ENCODE measurements at places on chromosomes 5 and 9. TPM values are rescaled to one million over a fixed set of nuclear protein-coding genes. Genes with fewer than 3 reads are reported as not detected.

Gene MCTP1
- 1.4 TPM for polyA plus RNA-seq

- DNase-seq, result no peak
These were observed 33.0 kb downstream of the SLC9A3 start for GRCh38 chr5:491119-491855.

DNA sequence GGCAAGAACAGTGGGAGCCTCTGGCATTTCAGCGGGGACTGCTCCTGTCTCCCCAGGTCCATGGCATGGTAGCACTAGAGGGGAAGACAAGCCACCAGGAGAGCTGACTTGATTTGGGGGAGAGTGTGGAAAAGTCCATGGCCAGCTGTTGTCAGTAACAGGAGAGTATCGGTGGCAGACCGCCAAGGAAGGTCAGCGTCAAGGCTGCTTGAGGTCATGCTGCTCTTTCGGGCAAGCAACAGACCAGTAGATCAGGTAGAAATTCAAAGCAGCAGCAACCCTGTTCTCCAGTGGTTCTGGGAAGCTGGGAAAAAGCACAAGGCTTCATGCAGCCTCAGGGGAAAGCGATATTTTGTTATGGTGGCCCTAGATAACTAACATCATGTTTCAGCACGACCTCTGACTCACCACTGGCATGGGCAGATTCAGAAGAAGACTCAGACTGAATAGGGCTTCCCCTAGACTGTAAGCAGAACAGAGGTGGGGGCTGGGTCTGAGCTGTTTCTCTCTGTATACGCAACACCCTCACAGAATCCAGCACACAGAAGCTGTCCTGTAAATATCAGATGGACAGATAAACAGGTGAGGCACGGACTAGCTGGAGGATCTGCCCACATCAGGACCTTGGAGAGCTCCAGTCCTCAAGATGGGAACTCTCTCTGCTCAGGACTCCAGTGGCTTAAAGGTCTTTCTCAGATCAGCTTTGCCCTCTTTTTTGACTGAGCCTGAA, 35.2 kb upstream of the PLEKHG4B start:
- no peak for DNase-seq

GRCh38 chr9:13524245-13524644, 244.8 kb upstream of the MPDZ start:
- DNase-seq, result no peak

Gene NR5A1
- polyA plus RNA-seq, result not detected

DNA sequence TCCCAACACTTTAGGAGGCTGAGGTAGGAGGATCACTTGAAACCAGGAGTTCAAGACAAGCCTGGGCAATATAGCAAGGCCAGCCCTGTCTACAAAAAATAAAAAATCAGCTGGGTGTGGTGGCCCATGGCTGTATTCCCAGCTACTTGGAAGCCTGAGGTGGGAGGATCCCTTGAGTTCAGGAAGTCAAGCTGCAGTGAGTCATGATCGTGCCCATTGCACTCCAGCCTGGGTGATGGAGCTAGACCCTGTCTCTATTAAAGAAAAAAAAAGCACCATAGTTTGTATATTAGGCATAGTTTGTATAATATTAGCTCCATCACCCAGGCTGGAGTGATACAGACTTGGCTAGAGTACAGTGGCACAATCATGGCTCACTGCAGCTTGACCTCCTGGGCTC, 9.6 kb upstream of the NME5 start:
- peak; percentile 19 for DNase-seq

DNA sequence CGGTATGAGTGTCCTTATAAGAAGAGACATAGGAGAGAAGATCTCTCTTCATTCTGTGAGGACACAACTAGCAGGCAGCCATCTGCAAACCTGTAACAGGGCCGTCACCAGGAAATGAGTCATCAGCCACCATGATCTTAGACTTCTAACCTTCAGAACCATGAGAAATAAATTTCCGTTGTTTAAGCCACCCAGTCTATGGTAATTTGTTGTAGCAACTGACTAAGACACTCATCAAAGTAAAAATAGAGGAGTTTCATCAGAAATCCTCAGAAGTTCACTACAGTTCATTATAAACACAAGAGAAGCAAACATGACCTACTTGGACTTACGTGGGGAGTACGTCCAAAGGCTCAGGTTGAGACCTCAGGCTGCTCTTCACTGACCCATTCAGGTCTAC, 357.7 kb downstream of the SEMA5A start:
- no peak for DNase-seq

GRCh38 chr5:148826739-148827070, 294 bp downstream of the ADRB2 start:
- DNase-seq, result no peak

DNA sequence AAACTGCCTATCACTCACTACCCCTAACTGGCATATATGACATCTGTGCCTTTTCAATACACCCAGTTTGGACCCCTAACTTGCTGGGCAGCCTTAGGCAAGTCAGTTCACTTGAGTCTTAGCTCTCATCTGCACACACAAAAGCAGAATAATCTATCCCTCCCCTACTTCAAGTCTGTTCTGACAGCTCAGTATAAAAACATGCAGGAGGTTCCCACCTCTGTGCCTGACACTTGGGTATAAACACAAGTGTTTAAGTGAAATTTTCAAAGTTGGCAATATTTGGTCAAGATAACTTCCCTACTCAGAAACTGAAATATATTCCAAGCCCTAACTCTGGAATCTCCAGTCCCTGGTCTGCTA, 12.6 kb downstream of the HNRNPH1 start:
- DNase-seq, result no peak

Gene GALNT12
- polyA plus RNA-seq, result 0.12 TPM

Gene PCDHGB5
- polyA plus RNA-seq, result 1.4 TPM

Gene ERGIC1
- 116 TPM for polyA plus RNA-seq

Gene CAMK2A
- 19.4 TPM for polyA plus RNA-seq

- peak; percentile 72 for DNase-seq
These were observed 136.9 kb downstream of the SIL1 start for GRCh38 chr5:139061274-139061673.

Gene TAF11L5
- not detected for polyA plus RNA-seq

- DNase-seq, result no peak
These were observed 32.7 kb downstream of the GRIA1 start for GRCh38 chr5:153523211-153523610.

- DNase-seq, result no peak
These were observed 8.7 kb upstream of the TMEM141 start for GRCh38 chr9:136782452-136782851.

Gene NAA35
- 13.7 TPM for polyA plus RNA-seq

- DNase-seq, result no peak
These were observed 1.1 kb upstream of the SMC2 start for GRCh38 chr9:104092875-104093600.

Gene KIF20A
- 0.07 TPM for polyA plus RNA-seq

- DNase-seq, result no peak
These were observed 132.1 kb downstream of the PALM2AKAP2 start for GRCh38 chr9:109912082-109912582.

Gene SLC46A2
- polyA plus RNA-seq, result not detected

Gene FGF1
- polyA plus RNA-seq, result 1.00 TPM

Gene TAF11L10
- polyA plus RNA-seq, result not detected

Gene UHRF2
- 13.3 TPM for polyA plus RNA-seq

DNA sequence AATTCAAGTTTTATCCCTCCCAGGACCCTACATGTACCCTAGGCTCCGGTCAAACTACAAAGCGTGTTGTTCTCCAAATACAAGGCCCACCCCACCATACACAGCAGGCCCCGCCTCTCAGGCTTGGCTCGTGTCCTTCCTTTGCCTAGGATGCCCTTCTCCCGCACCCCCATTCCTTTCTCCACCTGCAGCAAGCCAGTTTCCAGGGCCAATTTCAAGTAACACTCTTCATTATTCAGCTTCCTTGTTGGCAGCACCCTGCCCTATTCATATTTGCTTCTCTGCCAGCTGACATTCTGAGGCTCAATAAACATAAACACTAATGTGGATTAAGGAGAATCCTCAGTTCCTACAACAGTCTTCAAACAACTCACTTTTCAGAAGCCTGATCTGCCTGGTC, 31.7 kb downstream of the EPB41L4B start:
- no peak for DNase-seq

Gene RABL6
- 75.4 TPM for polyA plus RNA-seq

Gene GRM6
- not detected for polyA plus RNA-seq

- DNase-seq, result no peak
These were observed 90.6 kb downstream of the FBXO4 start for GRCh38 chr5:42015681-42016080.

Gene SLC6A19
- polyA plus RNA-seq, result 0.03 TPM

GRCh38 chr5:78361631-78361993, 1.2 kb downstream of the SCAMP1 start:
- no peak for DNase-seq

GRCh38 chr5:126988021-126988569, 42.3 kb downstream of the MARCHF3 start:
- no peak for DNase-seq

DNA sequence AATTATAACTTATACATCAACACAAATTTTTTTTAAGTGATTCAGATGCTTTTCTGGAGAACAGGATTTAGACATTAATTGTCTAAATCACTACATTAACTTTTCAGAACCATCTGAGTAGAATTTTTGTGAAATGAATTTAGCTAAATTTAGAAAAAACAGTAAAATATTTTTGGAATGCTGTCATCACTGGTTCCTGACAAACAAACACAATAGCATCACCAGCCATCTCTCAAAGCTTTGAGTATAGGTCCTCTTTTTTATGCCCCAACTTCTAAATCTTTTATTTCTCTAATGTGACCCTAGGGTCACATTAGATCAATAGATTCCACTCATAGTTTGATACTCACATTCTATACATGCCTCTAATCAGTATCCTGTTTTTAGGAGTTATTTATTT, 104.6 kb downstream of the PRR16 start:
- DNase-seq, result no peak

DNA sequence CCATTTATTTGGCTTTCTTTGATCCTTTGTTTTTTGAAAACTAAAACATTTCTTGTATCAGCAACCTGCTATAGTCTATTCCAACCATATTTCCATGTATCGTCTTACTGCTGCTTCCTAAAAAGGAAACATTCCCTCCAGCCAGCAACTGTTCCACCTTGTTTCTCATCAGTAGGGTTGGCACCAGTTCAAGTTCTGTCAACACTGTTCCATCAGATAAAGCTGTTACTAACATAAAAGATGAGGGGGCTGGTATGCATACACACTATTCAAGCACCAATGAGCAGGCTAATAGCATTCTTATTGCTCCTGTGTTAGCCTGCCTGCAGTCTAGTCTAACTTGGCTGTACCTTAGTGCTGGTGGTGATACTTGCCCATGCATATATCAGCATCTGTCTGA, 178.3 kb downstream of the CWC27 start:
- DNase-seq, result no peak

GRCh38 chr5:59577485-59577884, 316.0 kb downstream of the PDE4D start:
- no peak for DNase-seq

GRCh38 chr5:143898916-143899591, 87.1 kb downstream of the HMHB1 start:
- DNase-seq, result no peak

- DNase-seq, result no peak
These were observed 176.3 kb downstream of the C9orf152 start for GRCh38 chr9:110031511-110032173.

- no peak for DNase-seq
These were observed 334.7 kb downstream of the DIRAS2 start for GRCh38 chr9:90307891-90308290.

DNA sequence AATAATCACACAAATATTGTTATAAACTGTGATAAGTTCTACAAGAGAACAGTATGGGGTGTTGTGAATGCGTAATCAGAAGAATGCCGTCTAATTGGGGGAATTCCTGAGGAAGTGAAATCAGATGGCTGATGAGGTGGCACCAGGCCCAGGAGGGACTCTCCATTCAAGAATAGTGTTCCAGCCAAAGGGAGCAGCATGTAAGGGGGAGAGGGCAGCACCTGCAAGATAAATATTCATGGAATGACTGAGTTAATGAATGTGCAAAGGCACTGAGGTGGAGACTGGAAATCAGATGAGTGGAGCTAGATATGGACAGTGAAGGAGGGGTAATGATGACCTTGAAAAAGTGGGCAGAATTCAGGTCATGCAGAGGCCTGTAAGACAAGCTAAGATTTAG, 250.6 kb downstream of the ARRDC3 start:
- no peak for DNase-seq

Gene TMEM250
- 49.5 TPM for polyA plus RNA-seq

Measured in psoas muscle (tissue), 8 donors.